ENCODE measurements at places on chromosomes 2 and 18.

DNA sequence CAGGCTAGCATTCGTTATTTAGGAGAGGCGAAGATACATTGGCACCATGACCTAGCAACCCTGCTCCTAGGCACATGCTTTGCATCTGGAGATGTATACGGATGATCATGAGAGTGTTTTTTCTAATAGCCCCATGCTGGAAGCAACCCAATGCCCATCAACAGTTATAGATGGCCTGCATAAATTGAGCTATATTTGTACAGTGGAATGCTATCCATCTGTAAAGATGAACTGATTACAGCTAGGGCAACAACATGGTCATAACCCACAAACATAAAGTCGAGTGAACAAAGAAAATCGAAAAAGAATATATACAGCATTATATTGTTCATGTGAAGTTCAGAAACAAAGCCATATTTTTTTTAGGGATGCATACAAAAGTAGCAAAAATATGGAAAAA is 20.6 kb upstream of the CHRNA1 start:
- DNase-seq = no peak

GRCh38 chr18:62144338-62144737 is 42.5 kb downstream of the PIGN start:
- DNase-seq = no peak

DNA sequence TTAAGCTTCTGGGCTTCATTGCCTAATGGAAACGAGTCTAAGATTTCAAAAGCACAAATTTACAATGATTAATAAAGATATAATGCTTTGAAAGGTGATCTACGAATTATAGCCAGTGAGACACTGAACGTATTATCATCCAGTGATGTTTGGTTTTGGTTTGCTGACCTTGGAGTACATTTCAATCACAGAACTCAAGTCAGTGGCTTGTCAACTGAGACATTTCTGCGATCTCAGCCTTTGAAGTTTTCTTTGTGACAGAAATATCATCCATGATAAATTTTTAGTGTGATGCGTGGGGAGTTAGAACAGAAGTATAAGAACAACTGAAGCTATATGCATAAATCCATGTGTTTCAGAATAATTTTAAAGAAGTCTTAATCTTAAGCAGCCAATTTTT is 263.8 kb downstream of the TCF4 start:
- DNase-seq = no peak

DNA sequence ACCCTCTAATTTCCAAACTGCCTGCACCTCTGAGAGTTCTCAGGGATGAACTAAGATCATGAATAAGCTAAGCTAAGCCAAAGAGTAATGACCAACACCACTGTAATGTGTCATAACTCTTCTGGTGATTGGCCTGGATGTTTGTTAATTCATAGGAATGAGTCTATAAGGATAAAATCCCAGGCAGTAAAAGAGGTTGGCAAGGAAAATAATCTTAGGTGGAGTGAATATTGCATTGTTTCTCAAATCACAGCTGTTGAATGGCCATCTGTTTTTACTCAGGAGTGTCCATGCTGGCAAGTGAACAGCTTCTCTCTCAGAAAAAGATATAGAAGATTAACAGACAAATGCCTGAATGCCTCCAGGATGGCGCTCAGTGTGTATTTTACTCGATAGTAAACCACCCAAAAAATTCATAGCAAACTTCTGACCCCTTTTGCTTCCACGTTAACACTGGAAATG is 60.8 kb upstream of the GLS start:
- DNase-seq = no peak

DNA sequence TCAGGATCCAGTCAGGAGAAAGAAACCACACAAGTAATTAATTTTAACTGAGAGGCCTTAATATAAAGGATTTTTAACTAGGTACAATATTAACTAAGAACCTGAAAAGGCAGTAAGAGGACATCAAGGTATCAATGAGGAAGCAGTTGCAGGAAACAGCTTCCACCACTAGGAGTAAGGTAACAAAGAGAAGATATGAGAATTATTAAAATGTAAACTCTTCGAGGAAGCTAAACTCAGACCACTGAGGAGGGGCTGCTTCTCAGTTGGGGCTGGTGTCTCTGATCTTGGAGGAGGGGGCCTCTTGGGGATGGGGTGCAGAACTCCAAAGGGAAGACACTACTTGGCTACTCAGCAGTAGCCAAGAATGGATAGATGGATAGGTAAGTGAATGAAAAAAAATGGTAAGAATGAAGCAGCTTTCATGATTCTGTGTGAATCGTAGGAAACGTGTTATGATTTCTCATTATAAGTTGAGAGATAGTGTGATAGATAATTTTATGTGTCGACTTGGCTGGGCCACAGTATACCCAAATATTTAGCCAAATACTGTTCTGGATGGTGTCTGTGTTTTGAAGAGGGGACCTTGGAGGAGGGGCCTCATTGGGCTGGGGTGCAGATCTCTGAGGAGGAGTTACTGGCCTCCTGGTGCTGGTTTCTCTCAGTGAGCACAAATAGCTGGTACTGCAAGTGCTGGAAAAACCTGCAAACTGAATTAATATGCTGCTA is 547.7 kb upstream of the LRRTM1 start:
- DNase-seq = no peak

GRCh38 chr2:162011706-162012564 is 62.1 kb downstream of the DPP4 start:
- no peak for DNase-seq

DNA sequence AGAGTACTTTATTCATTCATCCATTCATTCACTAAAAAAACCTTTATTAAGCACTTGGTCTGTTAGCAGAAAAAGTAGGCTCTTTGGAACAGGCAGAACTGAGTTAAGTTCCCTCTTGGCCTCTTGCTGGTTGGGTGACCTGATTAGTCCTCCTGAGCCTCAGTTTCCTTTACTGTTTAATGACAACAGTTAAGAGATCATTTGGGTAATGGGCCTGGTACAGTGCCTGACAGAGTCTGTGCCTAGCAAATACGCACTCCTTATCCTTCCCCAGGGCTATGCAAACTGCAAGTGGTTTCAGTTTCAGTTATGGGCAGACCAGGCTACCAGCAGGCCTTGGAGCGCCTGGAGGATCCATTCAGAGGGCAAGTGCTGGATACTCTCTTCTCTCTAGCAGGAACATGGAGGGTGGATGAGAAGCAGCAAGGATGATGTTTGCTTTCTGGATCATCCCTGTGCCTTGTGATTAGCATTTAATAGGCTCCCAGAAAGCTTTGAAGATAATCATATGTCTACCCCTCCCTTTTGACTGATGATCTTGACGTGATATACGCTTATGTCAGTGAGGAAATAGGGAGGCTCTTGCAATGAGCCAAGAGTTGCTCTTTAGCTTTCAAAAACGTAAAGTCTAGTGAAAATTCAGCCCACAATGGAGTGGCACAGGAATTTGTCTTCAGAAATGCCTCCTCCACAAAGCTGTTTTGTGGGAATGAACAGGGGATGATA is 12.4 kb upstream of the TAF1B start:
- DNase-seq = no peak

DNA sequence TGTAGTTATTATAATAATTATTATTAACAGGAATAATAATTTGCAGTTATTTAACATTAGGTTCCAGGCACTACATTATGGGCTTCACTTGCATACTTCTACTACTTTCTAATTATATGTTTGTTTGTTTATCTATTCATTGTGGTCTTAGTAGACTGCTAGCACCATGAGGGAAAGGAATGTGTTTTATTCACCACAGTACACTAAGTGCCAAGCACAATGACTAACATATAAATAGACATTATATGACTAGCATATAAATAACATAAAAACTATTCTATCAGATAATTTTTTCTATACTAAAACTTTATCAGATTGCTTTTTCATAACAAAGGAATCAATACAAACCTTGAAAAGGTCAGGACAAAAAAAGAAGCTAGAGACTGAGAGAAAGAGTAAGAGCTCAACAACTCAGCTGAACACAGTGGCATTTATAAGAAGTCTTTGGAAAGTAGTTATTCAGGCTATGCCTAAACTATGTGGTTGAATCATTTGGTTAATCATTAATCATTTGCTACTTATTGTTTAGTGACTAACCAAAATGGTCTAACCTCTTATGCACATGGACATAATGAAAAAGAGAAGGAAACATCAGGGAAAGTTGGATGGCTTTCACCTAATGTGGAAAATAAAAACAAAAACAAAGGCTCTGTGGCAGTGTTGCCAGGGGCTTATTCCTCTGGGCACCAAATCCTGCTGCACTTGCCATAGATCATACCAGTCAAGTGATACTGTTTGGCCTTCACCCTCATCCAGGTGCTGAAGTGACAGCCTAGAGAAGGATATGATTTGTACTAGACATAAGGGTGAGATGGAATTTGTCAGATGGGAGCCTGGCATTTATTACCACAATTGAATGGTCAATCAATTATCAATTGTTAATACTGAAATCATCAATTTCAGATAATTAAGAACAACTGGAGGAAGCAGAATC is 174.9 kb downstream of the ETAA1 start:
- DNase-seq = no peak

- DNase-seq = peak; percentile 3
Measured at GRCh38 chr2:8719528-8719927, 37.7 kb downstream of the ID2 start.

- DNase-seq = no peak
Measured at GRCh38 chr18:62088156-62088555, 98.7 kb downstream of the PIGN start.

DNA sequence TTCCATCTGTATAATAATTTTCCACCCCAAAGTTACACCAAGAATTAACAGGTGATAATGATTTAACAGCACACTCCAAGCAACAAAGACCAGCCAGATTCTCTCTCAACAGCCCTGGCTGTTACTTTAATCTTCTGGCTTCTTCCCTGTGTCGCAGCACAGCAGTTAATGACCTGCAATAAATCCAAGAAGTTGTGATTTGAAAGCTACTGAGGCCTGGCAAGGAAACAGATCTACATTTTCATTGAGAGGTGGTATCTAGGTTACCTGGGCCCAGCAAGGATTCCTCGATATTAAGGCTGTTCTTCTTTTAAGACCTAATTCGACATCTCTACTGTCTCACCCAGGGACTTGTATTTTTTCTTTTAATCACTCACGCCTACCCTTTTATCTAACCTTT is 433.8 kb downstream of the NBAS start:
- DNase-seq = no peak

DNA sequence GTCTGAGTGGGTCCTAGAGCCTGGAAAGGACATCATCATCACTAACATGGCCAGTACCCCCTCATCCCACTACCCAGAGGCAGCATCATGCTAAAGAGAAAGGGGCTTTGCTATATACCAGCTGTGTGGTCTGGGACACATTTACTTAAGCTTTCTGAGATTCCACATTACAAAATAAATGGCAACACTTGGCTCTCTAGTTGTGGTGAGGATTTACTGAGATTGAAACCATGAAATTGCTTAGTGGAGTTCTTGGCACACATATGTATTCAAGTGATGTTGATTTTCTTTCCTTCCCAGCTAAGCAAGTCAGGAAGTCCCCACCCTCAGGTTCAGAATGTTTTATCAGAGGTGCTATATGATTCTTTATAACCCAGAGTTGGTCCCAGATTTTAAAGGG is 362.0 kb downstream of the CLIP4 start:
- no peak for DNase-seq

DNA sequence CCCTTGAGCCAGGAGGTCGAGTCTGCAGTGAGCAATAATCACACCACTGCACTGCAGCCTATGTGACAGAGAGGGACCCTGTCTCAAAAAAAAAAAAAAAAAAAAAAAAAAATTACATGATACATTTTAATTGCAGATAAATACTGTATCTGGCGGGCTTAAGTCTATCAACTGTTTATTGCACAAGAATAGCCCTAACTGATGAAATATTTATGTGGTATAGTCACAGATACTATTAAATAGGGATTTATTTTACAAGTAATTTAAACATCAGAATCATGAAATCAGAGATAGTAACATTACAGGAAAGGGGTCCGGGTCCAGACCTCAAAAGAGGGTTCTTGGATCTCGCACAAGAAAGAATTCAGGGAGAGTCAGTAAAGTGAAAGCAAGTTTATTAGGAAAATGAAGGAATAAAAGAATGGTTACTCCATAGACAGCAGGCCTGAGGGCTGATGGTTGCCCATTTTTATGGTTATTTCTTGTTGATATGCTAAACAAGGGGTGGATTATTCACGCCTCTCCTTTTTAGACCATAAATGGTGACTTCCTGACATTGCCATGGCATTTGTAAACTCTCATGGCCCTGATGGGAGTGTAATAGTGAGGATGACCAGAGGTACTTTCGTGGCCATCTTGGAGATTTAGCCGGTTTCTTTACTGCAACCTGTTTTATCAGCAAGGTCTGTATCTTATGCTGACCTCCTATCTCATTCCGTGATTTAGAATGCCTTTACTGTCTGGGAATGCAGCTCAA is 166.6 kb downstream of the PMAIP1 start:
- DNase-seq = no peak

- no peak for DNase-seq
Measured at GRCh38 chr2:21118302-21118920, 5.4 kb upstream of the TDRD15 start.

Data from osteocyte (in vitro differentiated cells).